Amygdala (tissue), 56 donors: ENCODE measurements at places on chromosomes 4 and X.

DNA sequence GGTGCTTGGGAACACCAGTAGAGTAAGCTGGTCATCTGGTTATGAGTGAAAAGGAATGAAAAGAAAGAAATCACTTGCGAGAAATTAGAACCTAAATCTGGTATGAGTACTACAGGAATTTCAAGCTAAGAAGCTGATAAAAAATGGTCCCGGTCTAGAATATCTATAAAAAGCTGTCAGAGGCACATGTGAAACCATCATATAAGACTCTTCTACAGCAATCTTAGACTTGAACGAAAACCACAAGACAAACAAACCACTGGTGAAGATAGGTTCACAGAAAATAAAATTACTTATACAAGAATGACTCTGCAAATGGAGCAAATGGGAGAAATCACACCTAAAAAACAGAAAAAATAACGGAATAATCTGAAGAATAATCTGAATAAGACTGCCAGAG is 69.9 kb downstream of the KDR start:
- no peak for DNase-seq

DNA sequence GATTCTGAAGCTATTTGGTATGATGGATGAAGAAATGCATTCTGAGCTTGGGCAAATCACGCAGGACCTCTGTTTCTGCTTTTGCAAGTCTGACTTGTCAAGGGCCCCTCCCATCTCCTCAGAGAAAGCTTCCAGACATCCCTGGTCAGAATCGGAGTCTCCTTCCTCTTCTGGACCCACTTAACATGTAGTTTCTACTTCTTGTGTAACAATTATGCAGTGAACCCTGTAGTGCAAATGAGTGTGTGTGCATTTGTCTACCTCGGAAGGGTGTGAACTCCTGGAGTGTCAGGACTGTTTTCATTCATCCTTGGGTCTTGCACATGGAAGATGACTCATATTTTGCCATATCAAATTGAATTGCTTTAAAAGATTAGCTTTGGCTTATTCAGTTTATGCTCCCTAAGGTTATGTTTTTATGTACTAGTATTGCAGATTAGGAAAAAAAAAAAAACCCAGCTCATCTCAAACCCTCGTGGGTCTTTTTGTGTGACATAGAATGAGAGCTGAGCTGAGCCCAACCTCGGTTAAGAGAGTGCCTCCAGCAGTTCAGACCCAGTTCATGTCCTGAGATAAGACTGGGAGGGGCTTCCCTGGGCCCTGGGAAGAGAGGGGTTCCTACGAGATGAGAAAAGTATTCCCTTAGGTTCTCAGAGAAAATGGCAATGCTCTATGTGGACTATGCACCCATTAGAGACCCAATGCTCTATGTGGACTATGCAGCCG is 61.1 kb upstream of the RPL34 start:
- no peak for DNase-seq

GRCh38 chr4:7429601-7430078 is 5.1 kb downstream of the PSAPL1 start:
- no peak for DNase-seq

DNA sequence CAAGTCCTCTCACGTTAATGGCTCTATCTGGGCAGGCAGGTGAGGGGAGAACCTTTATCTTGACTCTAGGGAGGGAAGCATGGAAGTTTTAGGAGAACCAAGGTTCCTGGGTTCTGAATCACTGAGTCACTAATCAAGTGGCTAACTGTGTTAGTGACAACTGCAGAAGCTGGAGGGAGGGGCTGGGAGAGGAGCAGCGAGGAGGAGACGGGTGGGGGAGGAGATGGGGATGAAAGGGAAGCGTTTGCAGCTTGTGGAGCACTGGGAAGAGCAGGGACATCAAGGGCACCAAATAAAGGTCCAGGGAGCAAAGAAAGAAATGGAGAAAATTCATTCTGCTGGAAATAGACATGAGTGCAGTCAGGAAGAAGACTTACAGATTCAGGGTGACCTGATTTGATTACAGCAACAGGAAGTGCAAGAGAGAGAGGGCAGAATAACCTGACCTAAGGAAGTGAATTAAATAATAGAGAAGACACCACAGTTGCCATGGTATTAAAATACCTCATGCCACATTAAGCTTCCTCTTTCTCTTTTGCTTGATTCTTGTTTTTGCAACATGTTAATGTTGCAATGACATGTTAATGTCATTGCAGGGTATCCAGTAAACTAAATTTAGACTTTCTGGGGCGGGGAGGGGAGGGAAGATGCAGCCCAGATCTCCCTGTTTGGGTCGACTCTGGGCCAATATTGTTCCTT is 4.5 kb upstream of the SETD7 start:
- no peak for DNase-seq

DNA sequence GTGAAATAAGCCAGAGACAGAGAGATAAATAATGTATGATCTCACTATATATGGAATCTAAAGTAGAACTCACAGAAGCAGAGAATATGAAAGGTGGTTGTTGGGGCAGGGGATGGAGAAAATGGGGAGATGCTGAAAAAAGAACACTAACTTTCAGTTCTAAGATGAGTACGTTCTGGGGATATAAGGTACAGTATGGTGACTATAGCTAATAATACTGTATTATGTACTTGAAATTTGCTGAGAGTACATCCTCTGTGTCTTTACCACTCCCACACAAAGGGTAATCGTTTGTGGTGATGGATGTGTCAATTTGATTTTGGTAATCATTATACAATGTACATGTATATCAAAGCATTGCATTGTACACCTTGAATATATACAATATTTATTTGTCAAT is 6.6 kb downstream of the FBXL5 start:
- DNase-seq, result no peak

GRCh38 chr4:13364653-13365052 is 119.5 kb downstream of the RAB28 start:
- DNase-seq, result no peak

- no peak for DNase-seq
Observed at GRCh38 chr4:54109241-54110018, 9.5 kb downstream of the GSX2 start.

GRCh38 chr4:176377780-176378179 is 58.0 kb downstream of the SPCS3 start:
- DNase-seq, result no peak

- DNase-seq, result no peak
Observed at GRCh38 chr4:16545656-16546055, 319.4 kb upstream of the TAPT1 start.

- no peak for DNase-seq
Observed at GRCh38 chrX:70774223-70774622, 134.3 kb downstream of the TEX11 start.

DNA sequence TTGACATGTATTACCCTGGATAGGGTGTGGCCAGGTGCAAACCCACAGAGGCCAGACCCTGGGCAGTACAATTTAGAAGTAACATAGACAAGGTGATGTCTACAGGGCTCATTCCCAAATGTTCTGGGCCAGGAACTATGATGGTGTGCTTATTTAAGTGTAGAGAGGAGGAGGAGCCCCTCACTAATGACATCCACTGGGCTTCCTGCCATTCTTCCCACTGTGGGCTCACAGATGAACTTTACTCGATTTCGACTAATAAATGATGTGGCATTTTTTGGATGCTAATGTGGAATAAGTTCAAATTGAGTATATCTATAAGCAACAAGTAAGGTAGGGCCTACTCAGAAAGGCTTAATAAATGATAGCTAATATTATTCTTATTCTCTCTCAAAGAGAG is 280.9 kb upstream of the BOD1L1 start:
- no peak for DNase-seq

DNA sequence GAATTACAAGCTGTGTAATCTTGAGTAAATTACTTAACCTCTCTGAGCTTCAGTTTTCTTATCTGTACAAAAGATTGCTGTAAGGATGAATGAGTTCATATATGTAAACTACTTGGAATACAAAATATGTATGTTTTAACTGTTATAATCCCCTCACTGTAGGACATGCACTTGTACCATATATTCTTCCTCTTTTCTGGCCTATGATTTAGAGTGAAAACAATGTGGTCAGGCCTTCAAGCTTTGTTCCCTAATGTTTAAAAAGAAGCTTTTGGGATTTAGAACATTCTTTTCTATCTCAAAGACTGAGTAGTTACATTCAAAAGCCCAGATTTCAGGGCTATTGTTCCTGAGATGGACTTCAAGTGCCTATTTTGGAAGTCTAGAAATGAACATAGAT is 26.7 kb upstream of the GPRIN3 start:
- no peak for DNase-seq

DNA sequence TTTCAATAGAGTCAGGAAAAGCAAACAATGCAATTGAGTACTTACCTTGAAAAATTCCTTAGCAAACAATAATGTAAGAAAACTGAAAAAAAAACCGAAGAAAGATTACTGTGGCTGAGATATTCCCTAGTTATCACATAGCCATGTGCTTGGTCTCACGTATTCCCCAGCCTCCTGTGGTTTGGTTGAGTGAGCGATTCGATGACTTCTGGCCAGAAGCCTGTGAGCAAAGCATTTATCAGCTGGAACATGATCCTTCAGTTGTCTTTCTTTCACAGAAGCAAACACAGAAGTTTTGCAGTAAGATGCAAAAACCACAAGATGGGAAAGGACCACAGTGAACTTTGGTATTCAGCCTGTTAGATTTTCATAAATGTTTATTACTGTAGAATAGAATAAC is 1754.3 kb upstream of the AGA start:
- no peak for DNase-seq

GRCh38 chr4:7411491-7411890 is 23.2 kb downstream of the PSAPL1 start:
- DNase-seq, result no peak

GRCh38 chrX:145848448-145848847 is 30.8 kb downstream of the SLITRK2 start:
- DNase-seq, result no peak

DNA sequence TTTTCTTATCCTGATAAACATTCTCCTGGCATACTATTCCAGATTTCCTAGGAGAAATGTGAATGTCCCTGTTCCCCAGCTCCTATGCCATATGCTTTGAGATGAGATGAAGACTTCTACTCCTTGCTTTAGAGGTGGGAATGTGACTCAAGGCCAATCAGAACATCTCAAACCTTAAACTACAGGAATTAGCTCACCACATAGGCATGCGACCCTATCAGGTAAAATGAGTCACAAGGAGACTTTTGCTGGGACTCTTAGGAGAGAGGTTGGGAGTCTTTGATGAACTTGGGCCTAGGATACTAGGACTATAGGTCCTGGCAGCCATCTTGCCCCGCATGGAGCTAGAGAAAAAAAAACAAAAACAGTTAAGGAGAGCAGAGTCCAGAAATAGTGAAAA is 5.8 kb upstream of the USO1 start:
- no peak for DNase-seq

DNA sequence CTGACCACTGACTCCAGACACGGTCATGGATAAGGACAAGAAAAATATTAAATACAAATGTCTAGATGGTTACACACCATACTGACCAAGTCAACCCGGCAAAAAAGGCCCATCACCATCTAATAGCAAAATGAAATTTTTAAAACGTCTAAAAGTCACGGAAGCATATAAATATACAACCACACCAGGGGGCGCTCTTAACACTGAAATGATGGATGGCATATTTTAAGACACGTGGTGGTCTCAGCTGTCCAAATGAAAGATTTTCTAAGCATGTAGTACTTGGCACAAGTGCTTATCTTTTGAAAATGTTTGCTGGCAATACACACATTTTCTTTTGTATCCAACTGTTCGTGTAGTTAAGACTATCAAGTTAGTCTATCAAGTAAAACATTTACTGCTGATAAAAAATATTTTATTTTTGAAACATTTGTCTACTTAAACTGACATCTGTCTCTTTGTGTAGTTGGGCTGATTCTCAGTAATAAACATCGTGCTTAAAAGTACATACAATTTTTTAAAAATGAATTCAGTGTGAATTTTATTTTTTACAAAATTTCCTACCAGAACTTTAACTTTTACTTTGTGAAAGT is 64.6 kb downstream of the COX7B2 start:
- peak; percentile 2 for DNase-seq

GRCh38 chr4:118417325-118417724 is 64.5 kb upstream of the PRSS12 start:
- DNase-seq, result no peak

- DNase-seq, result no peak
Observed at GRCh38 chr4:184280591-184281071, 63.0 kb upstream of the ENPP6 start.

DNA sequence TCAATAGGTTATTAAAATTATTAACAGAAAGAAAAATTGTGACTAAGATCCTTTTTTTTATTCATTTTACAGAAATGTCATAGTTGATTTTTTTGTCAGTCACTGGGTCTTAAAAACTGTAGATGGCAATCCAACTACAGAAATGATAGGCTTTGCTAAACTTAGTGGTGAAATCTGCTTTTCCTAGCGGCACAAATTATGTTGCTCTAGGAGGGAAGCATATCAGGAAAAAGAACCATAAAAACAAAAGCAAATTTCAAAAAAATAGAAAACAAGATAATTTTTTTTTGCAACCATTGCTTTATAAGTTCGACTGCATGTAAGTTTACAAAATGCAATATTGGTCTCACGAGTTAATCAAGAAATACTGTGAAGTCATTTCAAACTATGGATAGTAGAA is 443.5 kb upstream of the IGFBP7 start:
- DNase-seq, result no peak

- DNase-seq, result no peak
Observed at GRCh38 chrX:25020905-25021449, 5.2 kb upstream of the ARX start.

- DNase-seq, result no peak
Observed at GRCh38 chrX:21490341-21490740, 116.1 kb downstream of the CNKSR2 start.
